ENCODE measurements at places on chromosomes 16 and 17.

- DNase-seq = no peak
Measured at GRCh38 chr16:10625595-10626357, 45.4 kb upstream of the EMP2 start.

DNA sequence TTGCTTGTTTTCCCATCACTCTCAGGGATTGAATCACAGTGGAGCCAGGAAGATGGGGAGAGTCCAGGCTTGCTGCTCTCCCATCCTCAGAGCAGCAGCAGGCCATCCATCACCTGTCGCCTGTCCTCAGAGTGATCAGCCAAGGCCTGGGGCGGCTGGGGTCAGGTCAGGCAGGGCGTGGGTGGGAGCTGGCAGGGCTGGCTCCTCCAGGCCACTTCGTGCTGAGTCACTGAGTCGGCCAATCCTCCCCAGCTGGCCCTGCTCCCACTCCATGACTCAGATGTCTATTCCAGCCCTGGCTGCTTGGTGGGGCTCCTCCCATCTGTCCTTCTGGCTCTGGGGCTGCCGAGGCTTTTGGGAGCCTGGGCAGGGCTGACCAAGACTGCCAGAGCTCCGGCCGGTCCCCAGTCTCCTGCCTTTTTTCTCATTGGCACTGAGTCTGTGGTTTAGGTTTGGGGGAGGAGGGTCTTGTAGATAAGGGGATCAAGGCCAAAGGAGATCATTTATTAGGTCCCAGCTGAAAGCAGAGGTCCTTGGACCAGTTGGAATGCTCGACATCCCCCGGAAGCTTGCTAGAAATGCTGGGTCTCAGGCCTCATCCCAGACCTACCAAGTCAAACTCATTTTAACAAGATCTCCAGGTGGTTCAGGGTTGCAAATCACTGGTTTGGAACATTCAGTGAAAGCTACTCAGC is 72.7 kb downstream of the ABCC1 start:
- peak; percentile 93 for DNase-seq

DNA sequence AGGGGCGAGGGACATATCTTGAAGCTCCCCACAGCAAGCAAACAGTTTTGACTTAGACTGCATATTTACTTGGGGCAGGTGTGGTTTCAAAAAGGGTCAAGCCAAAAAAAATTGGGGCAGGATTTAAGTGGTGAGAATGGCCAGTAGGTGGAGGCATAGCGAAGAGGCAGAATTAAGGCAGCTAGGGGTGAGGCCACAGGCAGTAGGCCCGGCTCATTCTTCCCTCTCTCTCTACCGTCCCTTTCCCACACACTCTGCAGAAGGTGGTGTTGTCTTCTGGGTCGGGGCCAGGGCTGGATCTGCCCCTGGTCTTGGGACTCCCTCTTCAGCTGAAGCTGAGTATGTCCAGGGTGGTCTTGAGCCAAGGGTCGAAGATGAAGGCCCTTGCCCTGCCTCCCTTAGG is 2.6 kb downstream of the SHBG start:
- no peak for DNase-seq

GRCh38 chr16:14438256-14438655 is 191.8 kb downstream of the PARN start:
- DNase-seq = no peak

- no peak for DNase-seq
Measured at GRCh38 chr17:45366691-45367090, 49.9 kb upstream of the MAP3K14 start.

DNA sequence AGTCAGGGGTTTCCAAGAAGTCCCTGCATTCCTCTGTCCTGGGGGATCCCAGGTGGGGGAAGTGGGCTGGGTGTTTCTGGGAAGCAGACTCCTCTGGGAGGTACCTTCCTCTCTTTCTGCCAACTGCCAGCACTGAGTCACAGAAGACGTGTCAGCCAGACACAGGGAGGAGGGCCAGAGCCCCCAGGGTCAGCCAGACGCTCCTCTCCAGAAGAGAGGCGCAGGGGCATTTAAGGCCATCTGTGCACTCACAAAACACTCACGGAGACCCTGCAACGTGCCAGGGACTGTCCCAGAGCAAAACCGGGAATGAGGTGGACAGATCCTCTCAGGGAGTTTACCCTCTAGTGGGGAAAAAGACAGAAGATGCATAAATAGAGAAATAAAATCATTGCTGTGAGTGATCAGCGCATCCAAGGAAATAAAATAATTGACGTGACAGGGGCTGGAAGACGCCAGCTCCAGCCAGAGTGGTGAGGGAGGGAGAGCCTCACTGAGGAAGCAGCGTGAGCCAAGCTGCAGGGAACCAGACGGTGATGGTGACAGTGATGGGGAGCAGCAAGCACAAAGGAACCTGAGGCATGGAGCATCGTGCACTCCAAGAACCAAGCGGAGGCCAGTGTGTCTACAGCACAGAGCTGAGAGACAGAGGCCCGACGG is 105.4 kb downstream of the ZNF423 start:
- no peak for DNase-seq

- no peak for DNase-seq
Measured at GRCh38 chr17:77459018-77459755, 318.4 kb downstream of the SEC14L1 start.

GRCh38 chr16:5925850-5926249 is 828.3 kb upstream of the EEF2KMT start:
- DNase-seq = no peak

DNA sequence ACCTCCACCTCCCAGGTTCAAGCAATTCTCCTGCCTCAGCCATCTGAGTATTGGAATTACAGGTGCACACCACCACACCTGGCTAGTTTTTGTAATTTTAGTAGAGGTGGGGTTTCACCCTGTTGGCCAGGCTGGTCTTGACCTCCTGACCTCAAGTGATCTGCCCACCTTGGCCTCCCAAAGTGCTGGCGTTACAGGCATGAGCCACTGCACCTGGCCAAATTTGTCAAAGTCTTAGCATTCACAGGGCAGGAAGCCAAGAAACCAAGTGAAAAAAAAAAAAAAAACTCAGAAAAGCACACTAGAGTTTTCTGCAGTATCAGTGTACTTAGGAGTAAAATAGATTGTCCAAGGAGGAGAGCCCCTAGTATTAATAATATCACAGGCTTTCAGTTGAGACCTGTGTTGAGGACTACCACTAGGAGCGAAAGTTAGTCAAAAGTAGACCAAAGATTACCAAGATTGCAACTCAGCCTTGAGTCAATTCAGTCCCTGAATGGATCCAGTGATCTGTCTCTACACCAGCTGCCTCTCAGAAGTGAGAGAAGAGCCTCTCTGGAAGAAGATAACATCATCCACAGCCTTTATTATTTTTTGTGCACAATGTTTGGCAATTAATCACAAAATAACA is 159.7 kb downstream of the CEP112 start:
- DNase-seq = no peak

- DNase-seq = no peak
Measured at GRCh38 chr17:39318636-39319035, 82.8 kb downstream of the FBXL20 start.

Measured in mucosa of gallbladder (tissue), 1 donor.